ENCODE measurements at places on chromosomes 7 and 10.

GRCh38 chr10:130407052-130407451, 270.9 kb downstream of the GLRX3 start:
- DNase-seq, result no peak

DNA sequence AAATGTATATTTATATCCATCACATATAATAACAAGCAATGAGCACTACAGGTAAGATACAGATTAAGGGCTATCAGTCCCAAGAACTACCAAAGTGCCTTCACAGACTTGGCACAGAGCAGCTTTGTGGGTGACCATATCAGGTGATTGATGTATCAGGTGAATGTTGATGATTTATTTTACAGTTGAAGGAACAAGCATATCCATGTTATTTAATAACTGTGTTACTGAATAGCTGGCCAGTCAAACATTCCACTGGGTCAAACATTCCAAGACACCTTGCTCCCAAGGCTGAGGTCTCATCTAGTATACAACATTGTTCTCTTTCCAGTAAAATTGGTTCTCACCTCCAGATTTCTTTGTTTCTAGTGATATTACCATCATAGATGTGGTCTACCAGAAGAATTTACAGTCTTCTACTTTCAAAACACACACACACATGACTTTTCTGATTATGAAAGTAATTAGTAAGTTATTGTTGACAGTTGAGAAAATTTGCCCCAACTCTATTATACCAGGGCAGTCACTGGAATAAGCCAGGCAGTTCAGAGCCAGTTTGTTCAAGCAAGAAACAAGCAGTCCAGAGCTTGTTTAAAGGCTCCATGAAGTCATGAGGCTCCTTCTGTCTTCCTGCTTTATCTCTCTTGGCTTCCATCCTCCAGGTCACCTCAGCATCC, 68.2 kb downstream of the ELAPOR2 start:
- no peak for DNase-seq

DNA sequence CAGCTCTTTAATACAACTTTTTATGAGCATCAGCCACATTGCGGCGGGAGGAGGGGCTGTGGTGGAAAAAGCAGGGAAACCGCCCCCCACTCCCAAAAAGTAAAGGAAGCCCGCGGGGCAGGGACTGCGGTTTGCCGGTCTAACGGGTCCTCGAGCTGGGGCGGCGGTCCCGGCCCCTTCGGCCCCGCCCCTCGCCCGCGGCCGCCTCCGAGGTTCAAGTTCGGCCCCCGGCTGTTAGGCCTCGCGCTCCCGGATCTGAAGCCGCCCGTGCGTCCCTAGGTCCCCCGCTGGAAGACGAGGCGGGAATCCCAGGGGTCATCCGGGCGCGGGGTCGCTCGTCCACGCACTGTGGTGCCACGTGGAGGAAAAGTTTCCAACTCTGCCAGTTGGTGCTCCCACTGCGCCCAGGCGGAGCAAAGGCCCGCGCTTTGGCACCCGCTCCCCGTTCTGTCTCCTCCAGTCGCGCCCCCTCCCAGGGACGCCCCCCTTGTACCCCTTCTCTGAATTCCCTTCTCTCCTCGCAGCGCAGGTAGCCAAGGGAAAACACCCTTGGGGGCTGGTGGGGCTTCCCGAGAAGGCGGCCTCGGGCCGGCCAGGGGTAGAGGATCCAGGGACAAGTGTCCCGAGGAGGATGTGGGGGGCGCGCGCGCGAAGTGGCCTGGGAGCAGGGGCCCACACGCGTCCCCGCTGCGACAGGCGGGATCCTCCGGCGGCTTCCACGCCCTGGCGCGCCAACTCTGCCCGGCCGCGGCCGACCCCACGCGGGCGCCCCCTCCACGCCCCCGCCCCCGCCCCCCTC, 798 bp upstream of the AUTS2 start:
- no peak for DNase-seq

DNA sequence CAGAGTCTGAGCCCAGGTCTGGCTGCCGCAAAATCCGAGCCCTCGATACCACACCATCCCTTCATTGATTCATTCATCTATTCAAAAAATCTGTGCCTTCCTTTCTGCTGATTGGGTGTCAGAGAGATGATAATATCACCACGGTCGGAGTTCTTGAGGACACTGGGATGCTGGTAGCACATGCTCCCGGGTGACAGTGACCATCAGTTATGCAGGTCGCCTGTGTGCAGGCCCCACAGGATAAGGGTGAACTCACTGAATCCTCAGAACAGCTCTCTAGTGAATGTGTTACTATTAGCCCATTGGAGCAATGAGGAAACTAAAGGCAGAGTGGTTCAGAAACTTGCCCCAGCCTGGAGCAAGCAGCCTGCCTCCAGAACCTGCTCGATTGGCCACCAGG, 145.1 kb downstream of the SLIT1 start:
- no peak for DNase-seq

GRCh38 chr10:43393606-43394360, 15.2 kb downstream of the HNRNPF start:
- DNase-seq, result no peak

All from activated CD4-positive, alpha-beta T cell treated with anti-CD3 and anti-CD28 coated beads for 1 hour (primary cell).